ENCODE measurements at places on chromosomes 16 and 17.

- DNase-seq, result no peak
Observed at GRCh38 chr16:85193115-85193493, 80.8 kb upstream of the CIBAR2 start.

GRCh38 chr17:39139161-39139511 lies 12.3 kb downstream of the PLXDC1 start:
- DNase-seq, result no peak

- no peak for DNase-seq
Observed at GRCh38 chr17:50507871-50508572, at the start of gene MYCBPAP. TSS of gene MYCBPAP (plus strand) at chr17:50508439. CDS start at chr17:50508675, 236 bp downstream.

DNA sequence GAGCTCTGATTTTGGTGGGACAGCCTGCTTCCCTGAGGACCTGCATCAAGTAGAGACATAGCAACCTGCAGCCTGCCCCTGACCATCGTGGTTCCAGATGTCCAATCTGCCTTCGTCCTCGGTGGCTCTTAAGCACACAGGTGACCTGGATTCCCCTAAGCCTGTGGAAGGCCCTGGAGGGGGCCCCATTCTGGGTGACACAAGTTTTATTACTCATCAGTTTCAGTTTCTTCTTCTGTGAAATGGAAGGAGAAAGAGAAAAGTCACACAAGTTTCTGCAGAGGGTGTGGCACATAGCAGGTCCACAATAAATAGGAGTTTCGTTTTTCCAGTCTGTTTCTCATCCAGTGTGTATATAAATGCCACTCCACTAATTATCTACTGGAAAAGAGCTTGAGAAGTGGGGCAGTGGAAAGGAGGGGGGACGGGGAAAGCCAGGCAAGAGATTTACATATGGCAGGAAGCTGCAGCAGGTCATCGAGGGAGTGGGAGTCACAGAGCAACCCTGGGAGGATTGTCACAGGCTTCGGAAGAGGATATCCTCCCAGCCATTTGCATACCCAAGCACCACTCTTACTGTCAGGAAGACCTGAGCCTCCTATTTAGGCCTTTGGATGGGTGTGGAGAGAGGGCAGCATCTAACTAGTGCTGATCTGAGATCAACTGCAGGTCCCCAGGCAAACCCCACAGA lies 10.0 kb upstream of the NOS2 start:
- no peak for DNase-seq

DNA sequence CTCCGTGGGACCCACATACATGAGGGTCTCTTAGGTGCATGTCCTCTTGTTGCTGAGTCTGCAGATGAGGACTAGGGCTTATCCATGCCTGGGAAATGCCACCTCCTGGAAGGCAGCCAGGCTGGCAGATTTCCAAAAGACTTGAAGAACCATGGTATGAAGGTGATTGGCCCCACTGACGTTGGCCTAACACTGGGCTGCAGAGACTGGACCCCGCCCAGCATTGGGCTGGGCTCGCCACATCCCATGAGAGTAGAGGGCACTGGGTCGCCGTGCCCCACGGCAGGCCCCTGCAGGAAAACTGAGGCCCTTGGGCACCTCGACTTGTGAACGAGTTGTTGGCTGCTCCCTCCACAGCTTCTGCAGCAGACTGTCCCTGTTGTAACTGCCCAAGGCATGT lies 38.2 kb upstream of the IL21R start:
- DNase-seq, result no peak

- DNase-seq, result no peak
Observed at GRCh38 chr16:56872863-56873391, 7.9 kb downstream of the SLC12A3 start.

DNA sequence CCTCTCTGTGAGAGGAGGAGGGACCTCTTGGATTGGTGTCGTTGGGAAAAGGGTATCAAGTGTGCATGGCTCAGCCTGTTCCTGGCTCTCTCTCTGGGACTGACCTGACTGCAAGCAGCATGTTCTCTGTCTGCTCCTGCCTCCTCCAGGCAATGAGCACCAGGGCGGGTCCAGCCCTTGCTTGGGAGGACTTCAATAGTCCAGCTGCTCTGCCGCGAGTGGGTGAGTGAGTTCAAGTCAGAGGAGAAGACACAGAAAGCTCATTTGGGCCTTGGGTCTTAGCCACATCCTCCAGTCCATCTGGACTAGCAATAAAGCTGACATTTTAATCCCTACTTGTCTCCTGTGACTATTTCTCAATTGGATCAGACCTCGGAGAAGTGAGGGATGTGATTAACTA lies 25.2 kb upstream of the TNS4 start:
- no peak for DNase-seq

GRCh38 chr16:474420-475122 lies 49.1 kb downstream of the RAB11FIP3 start:
- no peak for DNase-seq

DNA sequence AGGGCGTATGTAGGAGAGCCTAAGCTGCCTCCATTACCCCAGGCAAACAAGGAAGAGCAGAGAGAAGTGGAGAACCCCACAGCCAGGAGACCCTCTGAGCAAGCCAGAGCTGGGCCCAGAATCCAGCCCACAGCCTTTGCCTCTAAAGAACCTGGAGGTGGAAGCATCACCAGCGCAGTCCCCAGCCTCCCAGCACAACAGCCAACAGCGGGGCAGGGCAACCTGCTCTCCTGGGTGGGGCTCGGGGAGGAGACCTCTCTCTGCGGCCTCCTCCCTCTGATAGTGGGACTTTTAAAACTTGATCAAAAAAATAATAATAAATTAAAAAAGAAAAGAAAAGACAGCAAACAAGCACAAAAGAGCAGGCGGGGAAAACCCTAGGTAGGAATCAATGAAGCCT lies 45.9 kb downstream of the AXIN2 start:
- no peak for DNase-seq

DNA sequence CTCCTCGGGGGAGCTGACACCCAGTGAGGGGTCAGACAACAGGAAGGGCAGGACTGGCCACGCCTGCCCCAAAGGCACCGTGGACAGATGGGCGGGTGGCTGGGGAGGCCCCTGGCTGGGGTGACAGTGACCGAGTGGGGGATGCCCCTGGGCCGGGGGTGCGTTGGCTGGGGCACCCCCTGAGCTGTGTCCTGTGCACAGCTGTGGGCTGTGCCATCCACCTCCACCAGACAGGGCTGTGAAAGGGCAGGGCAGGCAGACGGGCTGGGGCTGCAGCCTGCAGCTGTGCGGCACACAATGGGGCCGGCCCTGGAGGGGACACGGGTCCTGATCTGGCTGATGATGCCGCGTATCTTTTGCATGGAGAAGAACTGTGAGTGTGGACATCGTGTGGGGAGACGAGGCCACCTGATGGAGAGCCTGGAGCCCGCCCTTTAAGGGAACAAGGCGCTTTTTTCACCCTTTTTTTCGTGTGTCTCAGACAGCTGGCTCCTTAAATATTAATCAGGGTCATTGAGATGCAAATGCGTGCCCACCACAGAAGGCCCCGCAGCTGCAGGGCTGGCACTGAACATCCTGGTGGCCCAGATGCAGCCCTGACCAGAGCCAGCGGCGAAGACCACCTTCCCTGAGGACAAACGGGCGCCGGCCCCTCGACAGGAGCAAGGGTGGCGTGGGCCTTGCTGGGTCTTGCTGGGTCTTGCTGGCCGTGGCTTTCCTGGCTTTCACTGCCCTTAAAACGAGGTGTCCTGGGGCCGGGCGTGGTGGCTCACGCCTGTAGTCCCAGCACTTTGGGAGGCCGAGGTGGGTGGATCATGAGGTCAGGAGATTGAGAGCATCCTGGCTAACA lies 42.4 kb upstream of the GNG13 start:
- no peak for DNase-seq

GRCh38 chr17:17493249-17493985 lies 2.8 kb downstream of the RASD1 start:
- DNase-seq, result no peak

DNA sequence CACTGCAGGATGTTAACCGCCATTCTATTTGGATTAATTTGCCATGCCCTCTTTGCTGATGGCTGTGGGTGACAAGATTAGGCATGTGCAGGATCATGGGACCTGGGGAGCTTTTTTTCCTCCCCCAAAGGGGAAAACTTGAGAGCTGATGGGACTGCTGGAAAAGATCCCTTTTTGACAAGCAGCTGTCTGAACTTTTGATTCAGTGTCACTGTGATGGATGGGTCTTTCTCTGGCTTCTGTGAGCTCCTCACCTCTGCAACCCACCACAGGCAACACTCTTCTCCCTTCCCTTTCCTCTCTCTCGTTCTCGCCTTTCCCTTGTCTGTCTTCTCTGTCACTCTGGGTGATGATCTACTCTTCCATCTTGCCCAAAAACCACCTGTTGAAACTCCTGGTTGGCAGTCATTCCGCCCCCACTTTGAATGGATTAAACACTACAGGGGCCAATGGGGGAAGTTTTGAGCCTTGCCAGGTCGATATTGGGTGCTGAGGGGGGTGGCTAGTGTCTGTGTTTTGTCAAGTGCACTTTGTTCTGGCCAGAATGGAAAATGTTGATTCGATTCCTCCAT lies 3.1 kb upstream of the CANT1 start:
- DNase-seq, result no peak

DNA sequence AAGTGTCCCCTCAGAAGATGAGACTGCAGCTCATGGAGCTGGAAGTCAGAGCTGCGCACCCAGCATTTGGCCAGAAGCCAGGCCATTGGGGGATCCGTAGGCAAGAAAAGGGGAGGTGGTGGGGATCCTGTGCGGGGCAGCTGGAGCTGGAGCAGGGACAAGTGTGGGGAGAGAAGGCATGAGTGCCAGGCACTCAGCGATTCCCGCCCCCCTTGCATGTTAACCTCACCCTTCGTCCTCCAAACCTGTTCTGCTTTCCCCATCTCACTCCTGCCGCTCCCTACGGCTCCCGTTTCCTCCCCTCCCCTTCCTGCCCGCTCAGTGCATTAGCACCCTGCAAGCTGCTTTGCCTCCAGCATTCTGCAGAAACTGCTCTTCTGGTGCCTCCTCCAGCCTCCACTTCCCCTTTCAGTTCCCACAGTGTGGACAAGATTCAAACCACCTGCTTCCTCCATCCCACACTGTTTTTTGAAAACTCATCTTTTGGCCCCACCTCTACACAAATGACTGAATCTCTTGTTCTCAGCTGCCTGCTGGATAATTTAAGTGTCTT lies 5.6 kb downstream of the ALOX15 start:
- no peak for DNase-seq

- DNase-seq, result no peak
Observed at GRCh38 chr17:36131931-36132330, 28.3 kb downstream of the CCL4 start.
